ENCODE measurements at places on chromosomes 1 and 21. TPM values are rescaled to one million over a fixed set of nuclear protein-coding genes. Genes with fewer than 3 reads are reported as not detected.

MARK1 gene
- total RNA-seq: 3.8 TPM

SPTA1 gene
- 1.1 TPM for total RNA-seq

FGR gene
- total RNA-seq: not detected

EXTL1 gene
- 0.05 TPM for total RNA-seq
